ENCODE measurements at places on chromosomes 3 and 15.

DNA sequence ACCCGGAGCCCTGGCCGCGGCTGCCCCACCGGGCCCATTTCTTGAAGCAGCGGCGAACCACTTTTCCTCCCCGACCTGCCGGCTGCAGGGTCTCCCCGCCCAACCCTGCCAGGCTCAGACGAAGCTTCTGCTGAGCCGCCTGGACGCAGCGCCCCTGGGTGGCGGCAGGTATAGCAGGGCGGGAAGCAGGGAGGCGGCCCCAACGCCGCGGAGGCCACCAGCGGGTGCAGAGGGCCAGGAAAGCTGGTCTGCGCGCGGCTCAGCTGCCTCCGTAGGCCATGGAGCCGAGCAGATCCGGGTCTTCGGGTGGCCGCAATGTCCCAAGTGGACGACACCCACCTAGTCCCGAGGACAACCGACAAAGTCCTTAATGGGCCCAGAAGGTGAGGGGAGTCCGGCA is 21.9 kb upstream of the SRPRB start:
- no peak for DNase-seq

DNA sequence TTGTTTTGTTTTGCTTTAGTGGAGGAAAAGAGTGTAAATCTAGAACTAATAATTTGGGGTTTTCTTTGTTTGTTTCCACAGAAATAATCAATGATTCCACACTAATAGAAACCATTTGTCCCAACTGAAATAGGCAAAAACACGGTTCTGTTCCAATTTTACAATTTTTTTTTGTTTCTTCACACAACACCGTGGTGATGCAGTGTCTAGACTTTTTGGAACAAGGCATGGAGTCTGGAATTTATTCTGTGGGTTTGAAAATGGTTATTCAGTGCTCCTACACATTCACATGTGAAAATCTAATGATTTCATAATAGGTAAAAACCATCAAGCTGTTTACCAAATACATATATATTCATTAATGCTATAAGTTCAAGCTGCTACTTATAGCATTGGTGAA is 629.0 kb upstream of the TGFBR2 start:
- no peak for DNase-seq

DNA sequence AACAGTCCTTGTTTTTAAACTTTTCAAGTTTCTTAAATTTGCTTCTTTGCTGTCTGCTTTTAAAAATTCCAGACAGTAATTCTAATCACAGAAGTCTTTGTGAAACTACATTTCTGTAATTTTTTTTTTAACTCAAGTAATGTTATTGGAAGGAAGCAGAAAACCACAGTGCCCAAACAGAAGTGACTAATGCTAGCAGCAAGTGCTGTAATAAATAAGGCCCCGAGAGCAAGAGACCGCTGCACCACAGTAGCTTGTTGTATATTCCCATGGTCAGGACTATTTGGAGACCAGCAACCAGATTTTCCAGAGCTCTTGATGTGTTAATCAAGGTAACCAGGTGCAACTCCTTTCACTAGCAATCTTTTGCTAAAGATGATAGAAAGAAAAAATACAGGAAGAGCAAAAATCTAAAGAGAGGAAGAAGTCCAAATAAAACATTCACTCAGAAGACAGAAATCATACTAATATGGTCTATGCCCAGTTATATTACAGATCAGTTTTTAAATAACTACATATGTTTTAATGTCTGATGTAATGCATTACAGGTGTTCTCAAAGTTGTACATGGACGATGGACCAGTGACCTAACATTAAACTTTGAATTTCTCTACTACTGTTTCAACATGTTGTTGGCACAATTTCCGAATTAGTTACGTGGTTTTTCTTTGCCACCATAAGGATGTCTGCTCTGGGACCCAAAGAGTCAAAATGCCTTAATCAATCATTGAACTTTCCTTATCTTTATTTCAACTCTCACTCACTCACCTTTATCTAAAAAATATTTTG is 36.4 kb downstream of the WWTR1 start:
- no peak for DNase-seq

GRCh38 chr3:176927706-176928581 is 269.3 kb downstream of the TBL1XR1 start:
- DNase-seq = no peak

DNA sequence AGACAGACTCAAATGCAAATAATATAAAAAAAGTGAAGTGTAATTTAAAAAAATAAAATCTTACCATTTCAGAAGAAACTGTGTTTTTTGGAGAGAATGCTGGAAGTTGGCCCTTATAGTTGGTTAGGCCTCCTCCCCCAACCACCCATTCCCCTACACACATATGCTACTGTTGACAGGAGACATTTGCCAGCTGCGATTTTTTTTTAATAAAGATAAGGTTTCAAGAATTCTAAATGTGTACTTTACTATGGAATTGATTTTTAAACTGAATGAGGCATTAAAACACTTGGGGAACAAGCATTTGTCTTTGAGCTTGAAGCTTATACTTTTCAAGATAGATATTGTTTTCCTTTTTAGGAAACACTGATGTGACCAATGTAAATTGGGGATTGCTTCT is 4.4 kb upstream of the SSR3 start:
- DNase-seq = no peak

DNA sequence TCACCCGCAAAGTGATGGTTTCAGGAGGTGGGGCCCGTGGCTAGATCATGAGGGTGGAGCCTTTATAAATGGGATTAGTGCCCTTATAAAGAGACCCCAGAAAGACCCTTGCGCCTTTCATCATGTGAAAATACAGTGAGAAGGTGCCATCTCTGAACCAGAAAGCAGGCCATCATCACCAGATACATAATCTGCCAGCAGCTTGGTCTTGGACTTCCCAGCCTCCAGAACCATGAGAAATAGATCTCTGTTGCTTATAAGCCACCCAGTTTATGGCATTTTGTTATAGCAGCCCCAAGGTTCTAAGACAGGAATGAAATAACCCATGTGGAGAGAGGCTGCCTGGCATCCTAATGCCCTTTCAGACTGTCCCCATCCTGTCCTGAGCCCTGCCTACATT is 127.8 kb upstream of the SMAD3 start:
- DNase-seq = no peak

GRCh38 chr15:44584162-44584749 is 47.3 kb downstream of the EIF3J start:
- peak; percentile 62 for DNase-seq

GRCh38 chr15:64288577-64288976 is 67.4 kb downstream of the CSNK1G1 start:
- no peak for DNase-seq

- no peak for DNase-seq
Measured at GRCh38 chr3:124429129-124429815, 301.0 kb upstream of the UMPS start.

DNA sequence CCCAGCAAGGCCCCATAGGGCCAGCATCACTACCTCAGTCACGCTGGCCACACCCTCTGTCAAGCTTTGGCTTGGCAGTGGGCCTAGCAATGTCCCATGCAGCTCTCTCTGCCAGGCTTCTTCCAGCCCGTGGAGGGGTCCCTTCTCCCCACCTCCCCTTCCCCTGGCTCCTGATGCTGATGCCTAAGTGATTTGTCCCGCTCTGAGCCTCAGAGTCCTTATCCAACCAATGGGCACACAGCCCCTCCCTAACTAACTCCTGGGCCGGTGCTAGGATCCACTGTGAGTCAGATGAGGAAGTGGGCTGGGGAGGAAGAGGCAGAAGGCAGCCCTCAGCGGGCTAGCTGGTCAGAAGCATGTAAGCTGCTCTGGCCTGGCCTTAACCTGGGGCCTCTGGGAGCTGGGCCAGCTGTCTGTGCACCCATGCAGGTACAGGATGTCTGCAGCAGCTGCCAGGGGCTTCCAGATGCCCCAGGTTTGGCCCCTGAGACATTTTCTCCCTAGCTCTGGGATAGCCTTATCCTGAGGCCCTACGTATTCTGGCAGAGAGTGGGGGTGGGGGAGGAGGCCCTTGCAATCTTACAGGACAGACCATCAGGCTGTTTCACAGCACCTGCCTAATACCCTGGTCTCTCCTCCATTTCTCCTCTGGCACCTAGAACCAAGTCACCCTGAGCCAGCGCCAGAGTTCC is 740 bp upstream of the ZBTB47 start:
- DNase-seq = peak; percentile 48

- peak; percentile 5 for DNase-seq
Measured at GRCh38 chr15:63041974-63042876, at the start of gene TPM1. Gene TPM1, plus strand, starts transcription at chr15:63042747. Its CDS starts 83 bp downstream, at chr15:63042830.

- no peak for DNase-seq
Measured at GRCh38 chr15:92801774-92802464, 98.2 kb upstream of the CHD2 start.

DNA sequence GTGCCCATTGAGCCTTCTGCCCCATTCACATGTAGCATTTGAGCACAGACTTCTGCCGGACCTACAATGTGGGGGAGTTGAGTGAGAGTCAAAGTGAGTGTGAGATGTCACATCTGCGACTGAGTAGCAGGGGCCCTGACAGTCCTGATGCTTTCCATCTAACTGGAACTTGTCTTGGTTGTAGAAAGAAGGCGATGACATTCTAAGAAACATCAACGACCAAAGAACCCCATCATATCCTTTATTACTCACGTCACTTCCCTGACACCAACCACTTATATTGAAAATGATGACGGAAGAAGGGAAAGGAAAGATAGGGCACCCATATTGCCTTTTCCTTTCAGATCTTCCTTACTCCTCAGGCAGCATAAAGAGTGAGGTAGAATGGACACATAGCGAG is 30.5 kb downstream of the SMAD3 start:
- no peak for DNase-seq

GRCh38 chr3:123767009-123767372 is 117.1 kb downstream of the MYLK start:
- no peak for DNase-seq

DNA sequence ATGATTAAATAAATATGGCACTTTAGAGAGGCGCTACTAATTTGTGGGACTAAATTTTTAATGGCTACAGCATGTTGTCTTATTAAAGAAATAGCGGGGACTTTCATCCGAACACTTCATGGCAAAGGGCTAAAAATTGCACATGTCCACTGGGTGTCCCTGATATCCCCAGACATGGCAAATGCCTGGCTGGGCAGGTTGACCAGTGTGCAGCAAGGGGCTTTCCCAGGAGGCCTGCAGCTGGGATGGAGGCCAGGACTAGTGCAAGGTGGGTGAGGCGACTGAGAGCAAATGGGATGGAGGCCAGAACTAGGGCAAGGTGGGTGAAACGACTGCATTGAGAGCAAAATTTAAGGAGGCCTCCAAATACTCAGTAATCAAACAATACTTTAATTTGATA is 167.4 kb upstream of the SMAD3 start:
- DNase-seq = no peak

DNA sequence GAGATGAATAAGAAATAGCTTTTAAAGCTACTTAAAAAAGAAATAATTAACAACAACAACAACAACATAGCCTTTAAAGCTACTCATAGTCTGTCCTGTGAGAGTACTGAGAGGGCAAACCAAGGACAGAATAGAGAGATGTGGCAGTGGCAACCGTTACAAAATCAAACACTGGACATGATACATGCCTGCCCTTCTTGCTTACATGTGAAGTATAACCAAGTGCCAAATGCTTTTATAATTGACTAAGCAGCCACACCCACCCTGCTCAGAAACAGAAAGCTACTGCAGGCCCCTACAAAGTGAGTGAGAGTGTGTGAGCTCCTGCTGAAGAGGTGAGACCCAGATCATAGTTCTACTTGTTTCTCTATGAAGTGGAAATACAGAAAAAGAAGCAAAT is 38.4 kb downstream of the NDUFB4 start:
- no peak for DNase-seq

DNA sequence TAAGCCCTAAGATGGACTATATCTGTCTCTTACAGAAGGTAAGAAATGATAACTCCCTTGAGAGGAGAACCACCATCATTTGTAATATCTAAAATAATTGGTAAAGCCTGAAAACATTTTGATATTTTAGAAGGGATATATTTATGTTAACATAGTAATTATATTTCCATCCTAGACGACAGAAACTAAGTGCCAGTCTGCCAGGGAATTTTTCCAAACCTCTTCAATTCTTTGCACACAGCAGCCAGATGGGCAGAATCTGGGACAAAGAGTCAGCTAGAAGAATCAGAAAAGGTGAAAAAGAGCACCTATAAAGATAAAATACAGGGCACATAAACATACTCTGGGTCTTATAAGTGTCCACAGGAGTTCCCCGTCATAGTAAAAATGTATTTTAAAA is 70.0 kb upstream of the CBLB start:
- DNase-seq = no peak

- DNase-seq = no peak
Measured at GRCh38 chr3:127775398-127776109, 46.8 kb downstream of the MGLL start.

DNA sequence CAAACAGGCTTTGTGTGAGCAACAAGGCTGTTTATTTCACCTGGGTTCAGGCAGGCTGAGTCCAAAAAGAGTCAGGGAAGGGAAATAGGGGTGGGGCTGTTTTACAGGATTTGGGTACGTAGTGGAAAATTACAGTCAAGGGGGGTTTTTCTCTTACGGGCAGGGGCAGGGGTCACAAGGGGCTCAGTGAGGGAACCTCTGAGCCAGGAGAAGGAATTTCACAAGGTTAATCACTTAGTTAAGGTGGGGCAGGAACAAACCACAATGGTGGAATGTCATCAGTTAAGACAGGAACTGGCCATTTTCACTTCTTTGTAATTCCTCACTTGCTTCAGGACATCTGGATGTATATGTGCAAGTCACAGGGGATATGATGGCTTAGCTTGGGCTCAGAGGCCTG is 1592.8 kb upstream of the GBE1 start:
- DNase-seq = no peak

- no peak for DNase-seq
Measured at GRCh38 chr3:31613654-31614053, 80.9 kb downstream of the STT3B start.

GRCh38 chr3:50155891-50156290 is 767 bp downstream of the SEMA3F start:
- no peak for DNase-seq

DNA sequence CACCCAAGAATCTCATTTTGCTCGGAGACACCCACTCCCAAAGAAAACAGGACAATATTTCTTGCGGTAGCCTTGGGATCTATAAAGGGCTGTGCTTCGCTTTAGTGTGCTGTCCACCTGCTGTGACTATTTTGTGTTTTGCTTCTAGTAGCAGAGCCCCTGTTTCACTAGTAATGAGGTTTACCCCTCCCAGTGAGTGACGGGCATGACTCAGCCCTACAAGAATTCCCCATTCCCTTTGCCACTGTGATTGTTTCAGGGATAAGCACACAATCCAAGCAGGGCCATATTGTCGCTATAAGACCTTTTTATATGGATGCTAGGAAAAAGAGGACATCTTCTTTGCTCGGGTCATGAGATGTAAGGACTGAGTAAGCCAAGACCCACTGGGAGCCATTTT is 62.5 kb upstream of the FOXB1 start:
- no peak for DNase-seq

- no peak for DNase-seq
Measured at GRCh38 chr3:117228466-117228865, 518.9 kb downstream of the TUSC7 start.

DNA sequence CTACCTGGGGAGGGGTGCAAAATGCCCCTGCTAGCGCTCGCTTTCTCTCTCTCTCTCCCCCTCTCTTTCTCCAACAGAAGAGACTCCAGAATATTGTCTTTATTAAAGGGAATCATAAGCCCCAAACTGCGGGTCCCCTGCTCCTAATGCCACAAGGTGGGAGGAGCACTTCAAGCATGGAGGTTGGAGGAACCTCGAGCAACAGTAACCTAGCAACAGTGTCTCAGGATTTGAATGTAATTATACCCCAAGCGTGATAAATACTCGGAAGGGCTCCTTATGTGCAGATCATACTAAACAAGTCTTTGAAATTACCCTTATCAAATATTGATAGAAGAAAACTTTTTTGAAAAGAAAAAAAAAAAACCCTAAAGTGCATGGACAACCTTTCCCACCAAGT is 582.2 kb upstream of the PPP2R3A start:
- DNase-seq = no peak
